ENCODE measurements at places on chromosomes 5 and 9. TPM values are rescaled to one million over a fixed set of nuclear protein-coding genes. Genes with fewer than 3 reads are reported as not detected.
A peak's percentile ranks its signal among the peaks of the same experiment; 100 is the strongest.

DNA sequence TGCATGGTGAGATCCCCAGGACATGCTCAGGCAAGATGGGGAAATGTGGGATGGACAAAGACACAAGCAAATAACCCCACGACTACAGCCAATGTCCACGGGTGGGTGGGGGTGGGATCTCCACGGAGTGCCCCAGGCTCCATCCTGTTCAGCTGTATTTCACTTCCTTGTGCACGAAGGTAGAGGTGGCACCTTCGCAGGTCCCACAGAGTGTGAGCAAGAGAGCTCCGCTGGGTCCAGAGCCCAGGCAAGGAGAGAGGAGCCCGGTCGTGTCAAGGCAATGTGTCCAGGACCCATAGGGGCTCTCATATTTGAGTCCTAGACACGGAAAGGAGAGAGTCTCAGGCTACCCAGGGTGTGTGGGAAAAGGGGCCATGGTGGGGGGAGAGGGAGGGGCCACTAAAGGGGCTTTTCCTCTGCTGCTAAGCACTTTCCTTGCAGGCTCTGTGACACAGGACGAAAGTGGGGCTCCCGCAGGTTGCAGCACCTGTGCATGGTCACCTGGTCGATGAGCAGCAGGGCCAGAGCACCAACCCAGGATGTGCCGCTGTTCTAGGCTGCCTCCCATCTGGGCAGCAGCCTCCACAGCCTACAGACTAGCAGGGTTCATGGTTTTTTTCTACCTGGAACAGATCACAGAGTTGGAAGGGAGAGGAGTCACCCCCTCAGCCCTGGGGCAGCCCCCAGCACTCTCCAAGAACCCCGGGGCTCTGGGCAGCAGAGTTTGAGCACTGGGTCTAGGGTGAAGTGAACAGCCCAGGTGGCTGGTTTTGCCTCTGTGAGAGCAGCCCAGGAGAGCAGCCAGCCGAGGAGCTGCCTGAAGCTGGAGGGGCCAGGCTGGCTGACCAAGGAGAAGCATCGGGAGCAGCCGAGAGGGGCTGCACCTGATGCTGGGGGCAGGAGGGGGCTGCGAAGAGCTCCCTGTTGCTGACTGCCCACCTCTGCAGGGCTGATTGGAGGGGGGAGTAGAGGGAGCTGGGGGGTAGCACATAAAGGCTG lies 100.7 kb upstream of the MVB12B start:
- no peaks in the 10 kb centered on the region for H3K4me1 ChIP-seq
- DNase-seq = no peak
- H3K27ac ChIP-seq = no peak overlapping the region
- no peak overlapping the region for H3K4me3 ChIP-seq
- peaks cover 47% of the 10 kb centered on the region for H3K27me3 ChIP-seq

- peak overlapping the region; percentile 85 for H3K27ac ChIP-seq
- peaks cover 64% of the 10 kb centered on the region for H3K36me3 ChIP-seq
- no peaks in the 10 kb centered on the region for H3K27me3 ChIP-seq
Observed at GRCh38 chr5:56612759-56613158, 202.6 kb upstream of the MAP3K1 start.

- H3K27me3 ChIP-seq = no peaks in the 10 kb centered on the region
- H3K4me1 ChIP-seq = peaks cover 35% of the 10 kb centered on the region
- H3K4me3 ChIP-seq = peak overlapping the region; percentile 39
- no peak overlapping the region for H3K27ac ChIP-seq
- no peak for DNase-seq
Observed at GRCh38 chr9:129078691-129079503, 2.0 kb upstream of the DOLPP1 start.

DNA sequence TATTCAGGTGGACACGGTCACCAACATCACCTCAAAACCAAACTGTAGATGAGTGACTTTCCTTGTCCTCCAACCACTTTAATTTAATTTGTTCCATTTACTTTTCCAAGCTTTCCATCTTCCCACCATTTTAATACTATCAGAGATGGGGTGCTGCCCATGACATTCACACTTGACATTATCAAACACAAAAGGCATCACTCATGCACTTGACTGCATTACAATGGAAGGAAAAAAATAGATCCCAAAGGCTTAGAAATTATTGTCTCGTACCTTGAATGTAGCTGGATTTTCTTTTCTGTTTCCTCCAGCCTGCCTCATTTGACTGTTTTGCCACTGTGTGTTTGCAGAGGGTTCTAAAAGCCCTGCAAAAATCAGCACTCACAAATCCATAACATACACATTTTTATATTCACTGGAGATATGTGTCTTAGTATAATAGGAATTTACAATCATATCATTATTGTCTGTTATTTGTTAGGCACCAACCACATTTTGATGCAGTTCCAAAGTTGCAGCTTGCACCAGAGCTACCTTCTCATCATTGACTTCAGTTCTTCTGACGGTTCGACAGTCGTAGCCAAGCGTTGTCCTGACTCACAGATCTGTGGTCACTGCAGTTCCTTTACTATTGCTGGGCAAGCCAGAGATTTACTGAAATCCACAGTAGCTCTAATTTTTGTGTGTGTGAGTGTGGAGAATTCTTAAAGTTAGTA lies 712.3 kb upstream of the WWC1 start:
- DNase-seq = no peak
- H3K27ac ChIP-seq = no peak overlapping the region
- H3K36me3 ChIP-seq = no peaks in the 10 kb centered on the region
- peaks cover 7% of the 10 kb centered on the region for H3K27me3 ChIP-seq
- no peak overlapping the region for H3K4me3 ChIP-seq
- H3K4me1 ChIP-seq = no peaks in the 10 kb centered on the region

Gene EXOC3
- total RNA-seq = 67.7 TPM

Gene SVEP1
- not detected for total RNA-seq

Gene PLEKHG4B
- not detected for total RNA-seq

DNA sequence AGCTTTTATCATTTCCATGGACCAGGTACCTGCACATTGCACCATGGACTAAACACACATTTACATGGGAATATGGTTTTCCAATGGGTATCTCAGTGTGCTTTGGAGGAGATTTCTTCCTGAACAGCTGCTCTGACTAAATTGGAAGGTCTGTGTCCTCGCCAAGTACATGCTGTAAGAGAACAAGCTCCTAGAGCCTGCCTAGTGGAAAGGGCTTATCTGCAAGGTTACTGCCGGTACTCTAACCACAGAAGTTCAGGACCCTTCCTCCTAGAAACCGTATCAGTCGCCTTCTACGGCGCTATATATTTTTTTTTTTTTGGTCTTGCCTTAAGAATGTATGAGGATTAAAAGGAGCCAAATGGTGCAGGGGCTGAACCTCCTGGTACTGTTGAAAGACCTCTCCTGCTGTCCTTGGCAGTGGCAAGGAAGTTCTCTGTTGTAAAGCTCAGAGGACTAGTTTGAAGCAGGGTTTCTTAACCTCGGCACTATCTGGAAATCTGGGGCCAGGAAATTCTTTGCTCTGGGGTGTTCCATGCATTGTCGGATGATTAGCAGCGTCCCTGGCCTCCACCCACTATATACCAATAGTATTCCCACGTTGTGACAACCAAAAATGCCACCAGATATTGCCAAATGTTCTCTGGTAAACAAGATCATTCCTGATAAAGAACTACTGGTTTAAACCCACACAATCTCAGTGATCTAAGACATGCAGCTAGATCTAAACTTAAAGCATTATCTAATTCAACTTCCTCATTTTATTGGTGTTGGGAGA lies 107.4 kb downstream of the FBXO38 start:
- no peaks in the 10 kb centered on the region for H3K36me3 ChIP-seq
- no peak for DNase-seq
- H3K27ac ChIP-seq = no peak overlapping the region
- no peak overlapping the region for H3K4me3 ChIP-seq
- peaks cover 34% of the 10 kb centered on the region for H3K27me3 ChIP-seq
- no peaks in the 10 kb centered on the region for H3K4me1 ChIP-seq

DNA sequence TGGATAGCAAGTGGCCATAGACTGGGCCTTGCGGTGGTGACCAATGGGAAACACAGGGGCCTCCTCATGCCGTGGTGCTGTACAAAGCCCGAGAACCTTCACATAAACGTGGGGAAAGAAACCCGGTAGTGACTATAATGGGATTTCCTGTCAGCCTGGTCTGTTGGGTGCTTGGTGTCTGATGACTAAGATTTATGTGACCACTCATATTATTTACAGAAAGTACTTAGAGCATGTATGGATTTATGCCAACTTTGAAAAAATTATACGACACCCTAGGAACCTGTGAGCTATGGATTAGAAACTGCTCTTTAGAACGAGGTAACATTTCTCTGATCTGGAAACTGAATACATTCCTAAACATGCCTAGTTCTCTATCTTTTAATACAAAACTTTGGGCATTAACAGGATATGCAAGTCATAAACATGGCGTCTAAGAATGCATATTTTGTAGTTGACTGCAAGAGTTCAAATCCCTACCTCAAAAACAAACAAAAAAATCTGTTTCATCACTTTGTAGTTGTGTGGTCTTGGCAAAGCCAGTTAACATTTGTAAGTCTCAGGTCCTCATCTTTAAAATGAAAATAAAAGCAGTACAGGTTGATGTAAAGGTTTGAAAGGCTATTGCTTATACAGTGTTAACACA lies 85.4 kb downstream of the TMEM167A start:
- DNase-seq = no peak
- H3K4me3 ChIP-seq = no peak overlapping the region
- no peaks in the 10 kb centered on the region for H3K36me3 ChIP-seq
- H3K27ac ChIP-seq = no peak overlapping the region
- H3K4me1 ChIP-seq = no peaks in the 10 kb centered on the region

Gene MEIKIN
- total RNA-seq = 1.1 TPM

Gene CD72
- total RNA-seq = 11.8 TPM
